Right ventricle myocardium superior (tissue), 1 donor: ENCODE measurements at places on chromosomes 2 and 18. TPM values are rescaled to one million over a fixed set of nuclear protein-coding genes. Genes with fewer than 3 reads are reported as not detected.

GRCh38 chr2:157803476-157803875 lies 72.7 kb downstream of the ACVR1 start:
- DNase-seq: no peak

GKN1 gene
- not detected for total RNA-seq

ZBTB7C gene
- 2.6 TPM for total RNA-seq

GRCh38 chr2:162731917-162732804 lies 106.4 kb downstream of the KCNH7 start:
- no peak for DNase-seq

GRCh38 chr2:88709181-88709631 lies 17.7 kb downstream of the RPIA start:
- no peak for DNase-seq

DNA sequence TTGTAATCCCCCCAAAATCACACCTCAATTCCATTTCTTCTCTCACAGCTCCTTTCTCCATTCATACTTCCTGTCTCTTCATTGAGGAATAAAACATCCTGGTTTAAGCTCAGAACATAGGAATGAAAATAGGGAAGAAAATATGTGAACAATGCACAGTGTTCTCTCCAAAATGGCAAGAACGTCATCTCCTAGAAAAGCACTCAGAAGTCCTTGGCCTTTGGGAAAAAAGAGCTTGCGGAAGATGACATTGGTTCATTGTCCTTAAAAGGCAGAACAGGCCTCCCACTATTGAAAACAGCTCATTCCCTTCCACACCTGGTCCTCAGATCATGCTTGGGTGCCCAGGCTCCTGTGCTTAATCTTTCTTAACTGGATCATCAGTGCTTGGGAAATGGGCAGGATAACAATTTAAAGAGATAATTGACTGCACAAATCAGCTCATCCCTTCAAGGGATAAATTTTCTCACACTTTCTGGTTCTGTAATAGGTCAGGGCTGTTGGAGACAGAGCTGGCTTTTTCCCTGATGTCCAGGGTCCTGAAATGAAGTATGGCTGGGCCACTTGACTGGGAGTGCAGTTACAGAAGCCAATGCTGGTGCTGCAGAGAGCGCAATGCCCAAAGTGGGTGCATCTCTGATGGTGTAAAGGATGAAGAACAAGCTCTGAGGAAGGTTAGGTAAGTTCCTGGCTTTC lies 69.2 kb downstream of the MARCHF4 start:
- no peak for DNase-seq

UGT1A8 gene
- total RNA-seq: not detected

- DNase-seq: no peak
Observed at GRCh38 chr2:3563521-3563976, 5.4 kb upstream of the RNASEH1 start.

GRCh38 chr2:37232131-37232933 lies 874 bp downstream of the NDUFAF7 start:
- no peak for DNase-seq

DNA sequence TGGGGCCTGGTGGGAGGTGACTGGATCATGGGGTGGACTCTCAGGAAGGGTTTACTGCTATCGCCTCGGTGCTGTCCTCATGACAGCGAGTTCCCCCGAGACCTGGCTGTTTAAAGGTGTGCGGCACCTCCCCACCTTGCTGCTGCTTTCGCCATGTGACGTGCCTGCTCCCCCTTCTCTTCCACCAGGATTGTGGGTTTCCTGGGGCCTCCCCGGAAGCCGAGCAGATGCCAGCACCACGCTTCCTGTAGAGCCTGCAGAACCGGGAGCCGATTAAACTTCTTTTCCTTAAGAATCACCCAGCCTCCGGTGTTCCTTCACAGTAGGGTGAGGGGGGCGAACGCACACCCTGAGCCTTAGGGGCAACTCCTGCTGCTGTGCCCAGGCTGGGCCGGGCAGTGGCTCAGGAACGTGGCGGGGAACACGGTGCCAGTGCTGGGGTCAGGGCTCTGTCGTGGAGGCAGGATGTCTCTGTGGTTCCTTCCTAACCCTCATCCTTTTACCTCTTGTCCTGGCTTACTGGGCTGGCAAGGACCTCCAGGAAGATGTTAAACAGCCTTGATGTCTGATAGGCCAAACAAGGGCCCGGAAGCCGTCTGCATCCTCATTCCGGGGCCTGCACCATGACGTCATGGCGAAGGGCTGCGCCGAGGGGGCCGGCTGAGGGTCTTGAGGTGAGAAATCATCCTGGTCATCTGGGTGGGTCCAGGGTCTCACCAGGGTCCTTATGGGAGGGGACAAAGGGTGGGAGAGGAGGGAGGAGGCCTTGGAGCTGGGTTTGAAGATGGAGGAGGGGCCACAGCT lies 12.7 kb downstream of the NEU4 start:
- no peak for DNase-seq

DNA sequence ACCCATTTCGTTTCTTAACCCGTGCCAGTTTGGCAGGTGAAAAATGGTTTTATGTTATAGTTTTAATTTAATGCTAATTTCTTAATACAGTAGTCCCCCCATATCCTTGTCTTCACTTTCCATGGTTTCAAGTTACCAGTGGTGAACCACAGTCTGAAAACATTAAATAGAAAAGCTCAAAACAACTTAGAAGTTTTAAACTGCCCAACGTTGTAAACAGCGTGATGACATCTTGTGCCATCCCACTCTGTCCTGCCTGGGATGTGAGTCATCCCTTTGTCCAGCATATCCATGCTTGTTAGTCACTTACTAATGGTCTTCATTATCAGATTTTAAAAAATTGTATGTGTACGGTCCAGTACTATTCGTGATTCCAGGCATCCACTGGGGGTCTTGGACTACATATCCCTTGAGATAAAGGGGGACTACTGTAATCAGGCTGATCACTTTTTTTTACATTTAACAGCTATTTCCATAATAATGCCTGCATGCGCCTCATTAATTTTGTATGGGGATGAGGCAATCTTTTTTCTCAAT lies 31.9 kb downstream of the SLC66A3 start:
- DNase-seq: no peak

DNA sequence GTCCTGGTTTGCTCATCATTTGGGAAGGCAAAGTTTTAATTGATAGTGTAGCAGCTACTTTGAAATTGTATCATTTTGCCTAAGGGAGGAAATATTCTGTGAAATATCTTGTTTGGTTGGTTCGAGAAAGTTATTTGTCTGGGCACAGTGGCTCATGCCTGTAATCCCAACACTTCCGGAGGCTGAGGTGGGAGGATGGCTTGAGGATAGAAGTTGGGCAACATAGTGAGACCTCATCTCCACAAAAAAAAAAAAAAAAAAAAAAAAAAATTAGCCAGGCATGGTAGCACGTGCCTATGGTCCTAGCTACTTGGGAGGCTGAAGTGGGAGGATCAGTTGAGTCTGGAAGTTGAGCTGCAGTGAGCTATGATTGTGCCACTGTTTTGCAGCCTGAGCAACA lies 3.1 kb upstream of the ADGRF3 start:
- DNase-seq: no peak

RAB17 gene
- 4.1 TPM for total RNA-seq

NETO1 gene
- total RNA-seq: not detected

- DNase-seq: no peak
Observed at GRCh38 chr2:171723716-171724683, 36.7 kb downstream of the DYNC1I2 start.

- no peak for DNase-seq
Observed at GRCh38 chr2:71001981-71002570, 7.4 kb upstream of the TEX261 start.

DNA sequence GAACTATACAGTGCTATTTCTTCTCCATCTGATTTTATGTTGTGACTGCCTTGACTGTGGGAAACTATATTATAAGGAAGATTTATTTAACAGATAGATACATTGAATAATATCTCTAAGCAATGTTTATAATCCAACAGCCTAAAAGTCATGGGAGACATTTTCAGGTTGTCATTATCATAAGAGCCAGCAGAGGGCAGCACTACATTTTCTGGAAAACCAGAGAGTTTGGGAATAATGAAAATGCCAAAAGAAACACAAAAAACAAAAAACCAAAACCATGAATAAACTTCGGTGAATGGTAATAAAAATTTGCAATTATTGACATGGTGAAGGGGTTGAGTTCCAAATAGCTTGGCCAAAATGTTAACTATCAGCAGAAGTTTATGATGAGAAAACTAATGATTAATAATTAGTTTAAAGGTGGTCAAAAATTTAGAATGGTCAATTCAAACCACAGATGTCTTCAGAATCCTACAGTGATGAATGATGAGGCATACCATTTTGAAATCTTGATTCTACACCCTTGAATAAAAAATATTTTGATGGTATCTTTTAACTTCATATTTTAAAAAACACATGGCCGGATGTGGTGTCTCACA lies 4.7 kb downstream of the EEF1B2 start:
- DNase-seq: no peak

GRCh38 chr18:42527766-42528165 lies 572.7 kb downstream of the PIK3C3 start:
- no peak for DNase-seq

DNA sequence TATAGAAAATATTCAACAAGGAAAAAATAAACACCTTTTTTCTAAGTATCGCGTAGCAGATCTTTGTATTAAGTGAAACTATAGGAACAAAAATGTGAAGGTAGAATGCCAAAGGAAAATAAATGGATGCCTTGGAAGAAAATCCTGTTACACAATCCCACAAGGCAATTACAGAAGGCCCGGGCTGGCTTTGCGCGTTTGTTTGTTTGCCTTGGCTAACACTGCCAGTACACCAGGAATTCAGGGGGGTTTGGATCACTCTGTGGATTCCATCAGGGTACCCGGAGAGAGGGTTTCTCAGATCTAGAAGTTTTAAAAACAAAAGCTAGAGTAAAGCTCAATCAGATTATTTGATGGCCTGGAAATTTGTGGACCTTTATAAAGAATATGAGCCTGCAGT lies 478.3 kb downstream of the FBXO15 start:
- no peak for DNase-seq

PLEKHH2 gene
- total RNA-seq: 1.2 TPM

GRCh38 chr2:120612931-120613330 lies 122.7 kb upstream of the GLI2 start:
- DNase-seq: peak; percentile 23

DNA sequence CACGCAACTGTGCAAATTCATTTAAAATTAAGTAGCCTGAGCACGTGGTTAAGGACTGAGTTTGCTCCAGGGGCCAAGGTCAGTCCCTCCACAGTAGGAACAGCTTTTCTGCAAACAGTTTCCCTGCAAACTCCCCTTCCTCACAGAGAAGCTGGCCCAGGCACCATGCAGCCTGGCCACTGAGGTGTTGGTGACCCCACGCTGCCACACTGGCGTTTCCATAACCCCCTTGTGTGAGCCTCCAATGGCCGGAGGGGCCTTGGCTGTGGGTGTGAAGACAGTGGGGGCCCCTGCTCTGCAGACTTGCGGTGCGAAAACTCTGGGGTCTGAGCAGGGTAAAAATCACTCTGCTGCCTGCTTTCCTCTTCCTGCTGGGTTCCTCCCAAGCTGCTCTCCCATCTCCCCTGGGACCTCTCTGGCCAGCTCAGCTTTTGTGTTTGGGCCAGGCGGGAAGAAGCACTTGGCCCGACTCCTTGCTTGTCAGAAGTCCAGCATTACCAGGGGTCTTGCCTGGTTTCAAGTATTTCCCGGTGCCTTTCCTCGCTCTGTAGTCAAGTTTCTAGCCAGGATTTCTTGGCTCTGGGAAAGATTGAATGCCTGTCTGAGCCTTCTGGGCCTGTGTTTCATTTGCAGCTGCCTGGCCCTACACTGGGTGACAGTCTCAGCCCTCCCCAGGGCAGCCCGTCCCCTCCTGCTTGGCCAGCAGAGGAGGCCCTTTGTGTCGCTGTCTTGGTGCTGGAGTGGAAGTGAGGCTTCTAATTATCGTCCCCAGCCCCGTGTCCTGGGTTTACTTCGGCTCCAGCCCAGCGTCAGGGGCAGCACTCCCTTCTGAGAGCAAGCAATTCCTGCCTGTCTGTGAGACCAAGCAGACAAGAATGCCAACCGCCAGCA lies 131.4 kb upstream of the SLC1A4 start:
- DNase-seq: peak; percentile 70

- DNase-seq: no peak
Observed at GRCh38 chr2:216246766-216247165, 125.5 kb downstream of the MARCHF4 start.

DNA sequence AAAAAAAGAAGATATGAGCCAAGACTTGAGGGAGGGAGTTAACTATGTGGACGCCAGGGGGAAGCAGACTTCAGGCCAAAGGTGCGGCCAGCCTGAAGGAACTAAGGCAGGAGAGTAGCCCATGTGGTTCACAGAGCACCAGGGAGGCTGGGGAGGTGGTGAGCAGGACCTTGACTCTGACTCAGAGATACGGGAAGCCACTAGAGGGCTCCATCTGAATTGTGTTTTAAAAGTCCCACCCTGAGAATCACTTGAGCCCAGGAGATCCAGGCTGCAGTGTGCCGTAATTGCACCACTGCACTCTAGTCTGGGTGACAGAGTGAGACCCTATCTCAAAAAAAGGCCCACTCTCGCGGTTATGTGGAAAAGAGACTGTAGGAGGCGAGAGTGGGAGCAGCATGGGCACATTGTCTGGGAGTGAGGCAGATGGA lies 12.3 kb downstream of the CEP192 start:
- no peak for DNase-seq

DNA sequence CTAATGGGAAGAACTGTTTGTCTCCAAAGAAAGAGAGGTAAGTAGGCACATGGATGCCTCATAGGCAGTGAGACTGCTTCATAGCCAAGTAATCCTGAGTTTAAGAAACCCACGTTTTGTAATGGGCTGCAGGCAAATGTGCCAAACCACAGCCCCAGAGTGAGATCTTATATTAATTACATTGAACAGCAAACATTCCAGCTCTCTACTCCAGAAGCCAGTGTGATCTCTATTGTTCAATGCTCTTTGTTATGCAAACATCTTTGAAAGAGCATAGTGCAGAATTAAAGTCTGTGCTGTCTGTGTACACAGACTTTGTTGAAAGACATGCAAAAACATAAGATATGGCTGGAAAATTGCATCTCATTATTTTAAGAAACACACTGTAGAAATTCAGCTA lies 720.8 kb upstream of the REG3G start:
- no peak for DNase-seq

GRCh38 chr2:160505256-160505655 lies 11.6 kb upstream of the RBMS1 start:
- no peak for DNase-seq

DNA sequence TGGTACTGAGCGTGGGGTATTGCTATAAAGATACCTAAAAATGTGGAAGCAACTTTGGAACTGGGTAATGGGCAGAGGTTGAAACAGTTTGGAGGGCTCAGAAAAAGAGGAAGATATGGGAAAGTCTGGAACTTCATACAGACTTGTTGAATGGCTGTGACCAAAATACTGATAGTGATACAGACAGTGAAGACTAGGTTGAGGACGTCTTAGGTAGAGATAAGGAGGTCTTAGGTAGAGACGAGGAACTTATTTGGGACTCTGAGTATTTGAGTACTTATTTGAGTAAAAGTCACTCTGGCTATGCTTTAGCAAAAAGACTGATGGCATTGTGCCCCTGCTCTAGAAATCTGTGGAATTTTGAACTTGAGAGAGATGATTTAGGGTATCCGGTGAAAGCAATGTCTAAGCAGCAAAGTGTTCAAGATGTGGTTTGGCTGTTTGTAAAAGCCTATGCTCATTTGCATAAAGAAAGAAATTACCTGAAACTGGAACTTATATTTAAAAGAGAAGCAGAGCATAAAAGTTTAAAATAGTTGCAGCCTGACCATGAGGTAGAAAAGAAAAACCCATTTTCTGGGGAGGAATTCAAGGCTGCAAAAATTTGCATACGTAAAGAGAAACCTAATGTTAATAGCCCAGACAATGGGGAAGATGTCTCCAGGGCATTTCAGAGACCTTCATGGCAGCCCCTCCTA lies 219.6 kb downstream of the PDE1A start:
- DNase-seq: no peak

EXOC6B gene
- 96.9 TPM for total RNA-seq

NRBP1 gene
- total RNA-seq: 50.8 TPM
